ENCODE measurements at places on chromosomes 7 and 10.

GRCh38 chr7:116030651-116031276 lies at the start of gene TFEC:
Gene TFEC (minus strand): TSS chr7:116030763. CDS start chr7:115984441, 46,322 bp downstream.
- no peak for DNase-seq

DNA sequence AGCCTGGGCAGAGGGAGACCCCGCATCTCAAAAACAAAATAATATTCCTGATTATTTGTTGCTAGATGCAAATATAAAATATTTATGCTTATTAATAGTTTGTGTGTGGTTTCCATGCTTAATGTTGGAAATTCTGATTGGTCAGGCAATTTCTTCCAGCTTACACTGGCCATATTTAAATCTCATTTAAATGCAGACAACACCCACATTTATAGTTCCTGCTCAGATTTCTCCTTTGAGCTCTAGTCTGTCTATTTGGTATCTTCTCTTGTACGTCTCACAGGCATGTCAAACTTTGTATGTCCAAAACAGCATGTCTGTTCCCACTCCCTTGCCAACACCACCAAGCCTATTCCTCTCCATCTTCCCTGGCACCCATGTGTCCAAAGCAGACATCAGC lies 52.5 kb downstream of the FKBP9 start:
- DNase-seq = no peak

DNA sequence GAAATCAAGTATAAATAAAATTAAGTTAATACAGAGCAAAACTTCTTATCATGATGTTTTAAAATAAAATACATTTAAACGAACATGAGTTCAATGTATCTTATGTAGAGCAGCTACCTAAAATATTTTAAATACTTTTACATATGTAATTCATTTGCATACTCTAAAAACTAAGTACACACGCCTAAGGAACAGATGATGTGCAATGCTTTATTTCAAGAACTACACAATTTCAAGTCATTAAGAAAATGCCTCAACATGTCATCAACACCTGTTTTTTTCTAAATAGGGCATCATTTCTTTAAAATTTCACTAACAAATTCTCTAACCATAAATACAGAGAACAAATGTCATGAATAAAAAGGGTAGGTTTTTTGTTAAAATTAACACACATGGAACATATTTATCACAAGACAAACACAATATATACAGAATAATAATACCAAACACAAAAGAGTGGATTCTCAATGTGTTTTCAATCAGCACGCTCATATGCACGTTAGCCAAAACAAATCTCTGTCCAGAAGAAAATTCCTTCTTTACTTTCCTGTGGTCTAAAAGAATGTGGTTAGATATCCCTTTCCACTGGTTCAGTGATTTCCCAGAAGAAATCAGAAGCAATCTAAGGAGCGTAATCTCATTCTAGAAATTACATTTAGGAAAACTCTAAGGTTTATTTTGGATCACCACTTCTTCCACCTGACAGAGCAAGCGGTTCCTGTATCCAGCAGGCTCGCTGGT lies 73.0 kb upstream of the PFKP start:
- DNase-seq = no peak

DNA sequence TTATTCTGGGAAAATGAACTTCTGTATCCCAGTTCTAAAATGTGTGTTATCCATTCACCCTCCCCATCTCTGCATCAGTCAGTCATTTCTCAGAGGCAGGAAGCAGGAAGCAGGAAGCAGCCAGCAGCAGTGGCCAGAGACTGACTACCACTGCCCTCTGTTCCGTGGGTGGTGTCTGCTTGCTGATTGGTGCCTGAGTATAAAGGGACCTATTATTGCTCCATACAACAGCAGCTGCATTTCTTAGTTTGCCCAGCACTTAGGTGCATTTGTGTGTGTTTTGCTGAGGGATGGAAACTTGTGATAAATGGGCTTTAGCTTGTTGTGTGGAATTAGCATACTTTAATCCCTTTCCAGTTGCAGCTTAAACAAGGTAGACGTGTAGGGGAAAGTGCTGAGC lies 582.2 kb downstream of the SORCS1 start:
- no peak for DNase-seq

GRCh38 chr7:128352153-128352537 lies 8.4 kb upstream of the RBM28 start:
- no peak for DNase-seq

GRCh38 chr7:132742189-132742612 lies 165.9 kb upstream of the PLXNA4 start:
- DNase-seq = no peak

GRCh38 chr7:157952841-157953645 lies 616.2 kb downstream of the DNAJB6 start:
- DNase-seq = no peak

DNA sequence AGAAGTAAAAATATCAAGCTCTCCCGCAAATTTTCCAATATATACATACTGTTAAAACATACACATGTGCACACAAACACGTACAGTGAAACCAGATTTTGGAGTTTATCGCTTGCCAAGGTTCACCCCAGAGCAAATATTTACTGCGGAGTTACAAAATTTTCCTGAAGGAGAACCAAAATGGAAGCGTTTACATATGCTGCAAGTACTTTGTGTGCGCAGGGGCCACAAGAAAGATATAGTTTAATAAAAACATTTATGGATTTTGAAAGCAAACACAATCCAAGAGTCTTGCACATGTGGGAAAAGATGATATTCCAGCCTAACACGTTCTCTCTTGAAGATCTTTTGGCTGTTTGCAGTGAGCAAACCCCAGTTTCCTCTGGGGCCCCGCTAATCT lies 301.3 kb upstream of the NFE2L3 start:
- no peak for DNase-seq

Measured in stimulated activated CD8-positive, alpha-beta memory T cell treated with anti-CD3 and anti-CD28 coated beads, Interleukin-2, amount 100 ng/mL, for 1 hour (primary cell).